ENCODE measurements at places on chromosomes 4 and X. TPM values are rescaled to one million over a fixed set of nuclear protein-coding genes. Genes with fewer than 3 reads are reported as not detected.
A peak's percentile ranks its signal among the peaks of the same experiment; 100 is the strongest.

PRSS48 gene
- not detected for polyA plus RNA-seq

DNA sequence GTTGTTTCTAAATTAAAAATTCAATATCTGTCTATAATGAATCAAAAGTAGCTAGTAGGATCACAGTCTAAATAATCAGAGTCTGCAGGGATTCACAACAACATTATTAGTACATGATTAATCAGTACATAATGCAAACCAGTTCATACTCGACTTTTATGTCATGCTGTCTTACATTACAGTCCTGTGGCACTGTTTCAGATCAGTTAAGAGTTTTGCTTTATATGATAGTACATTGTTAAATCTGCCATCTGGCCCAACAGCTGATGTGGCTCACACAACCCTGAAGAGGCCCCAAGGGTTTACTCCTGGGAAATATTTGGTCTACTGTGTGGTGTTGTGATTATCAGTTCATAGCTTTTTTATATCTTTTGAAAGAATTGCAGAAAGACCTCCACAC, 247.1 kb upstream of the ETNPPL start:
- no peak overlapping the region for H3K27ac ChIP-seq
- peak; percentile 50 for DNase-seq
- H3K36me3 ChIP-seq: no peaks in the 10 kb centered on the region
- H3K27me3 ChIP-seq: no peaks in the 10 kb centered on the region

L1CAM gene
- polyA plus RNA-seq: 26.1 TPM

DNA sequence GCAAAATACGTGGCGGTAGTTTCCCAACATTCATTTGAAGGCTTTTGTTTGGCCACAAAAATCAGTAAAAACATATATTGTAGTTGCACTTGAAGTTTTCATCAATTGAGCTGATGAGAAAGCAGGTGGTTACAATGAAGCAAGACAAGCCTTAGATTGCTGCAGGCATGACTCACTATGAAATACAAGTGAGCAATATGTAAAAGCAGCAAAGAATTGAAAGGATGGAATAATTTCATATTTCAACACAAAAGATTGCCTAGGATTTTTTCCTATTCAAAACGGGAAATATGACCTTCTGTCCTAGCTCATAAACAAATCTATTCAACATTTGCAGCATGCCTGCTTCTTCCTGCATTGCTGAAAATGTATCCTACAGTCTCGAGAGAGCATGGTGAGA, 190.9 kb upstream of the BANK1 start:
- H3K4me3 ChIP-seq: no peak overlapping the region
- H3K27me3 ChIP-seq: no peaks in the 10 kb centered on the region
- no peak for DNase-seq
- H3K27ac ChIP-seq: no peak overlapping the region
- H3K36me3 ChIP-seq: no peaks in the 10 kb centered on the region
- H3K4me1 ChIP-seq: no peaks in the 10 kb centered on the region

GRCh38 chr4:18398661-18399060, 377.1 kb upstream of the LCORL start:
- H3K27me3 ChIP-seq: no peaks in the 10 kb centered on the region
- no peak overlapping the region for H3K27ac ChIP-seq
- H3K4me3 ChIP-seq: no peak overlapping the region
- H3K36me3 ChIP-seq: no peaks in the 10 kb centered on the region
- H3K4me1 ChIP-seq: no peaks in the 10 kb centered on the region

GRCh38 chr4:181581983-181582382, 661.2 kb upstream of the TENM3 start:
- H3K4me1 ChIP-seq: no peaks in the 10 kb centered on the region
- no peak for DNase-seq

FGF2 gene
- 2.3 TPM for polyA plus RNA-seq

DNA sequence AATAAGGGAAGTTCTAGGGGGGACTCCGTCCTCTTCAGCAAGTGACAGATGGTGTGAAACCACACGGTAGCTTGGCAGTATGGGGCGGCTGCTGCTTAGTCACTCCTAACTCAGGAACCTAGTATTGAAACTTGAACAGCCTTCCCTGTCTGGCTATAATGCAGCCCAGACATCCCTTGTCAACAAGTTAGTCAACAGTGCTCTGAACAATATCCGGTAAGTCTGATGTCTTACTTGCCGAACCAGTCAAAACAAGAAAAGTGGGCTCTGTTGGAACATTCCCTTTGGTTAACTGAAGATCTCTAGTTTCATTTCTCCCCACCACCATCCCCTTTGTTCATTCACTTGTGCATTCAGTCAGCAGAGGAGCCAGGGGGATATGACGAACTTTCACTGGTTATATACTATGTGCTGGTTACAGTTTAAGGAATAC, 18.7 kb upstream of the CXCL13 start:
- no peaks in the 10 kb centered on the region for H3K36me3 ChIP-seq
- H3K4me1 ChIP-seq: no peaks in the 10 kb centered on the region
- no peak overlapping the region for H3K27ac ChIP-seq
- no peaks in the 10 kb centered on the region for H3K27me3 ChIP-seq

GRCh38 chrX:55874807-55875206, 157.3 kb downstream of the RRAGB start:
- no peak overlapping the region for H3K4me3 ChIP-seq
- H3K27ac ChIP-seq: no peak overlapping the region
- no peaks in the 10 kb centered on the region for H3K27me3 ChIP-seq

MAGEA2B gene
- not detected for polyA plus RNA-seq

NR0B1 gene
- not detected for polyA plus RNA-seq

RTL3 gene
- polyA plus RNA-seq: not detected

OTC gene
- polyA plus RNA-seq: not detected

DNA sequence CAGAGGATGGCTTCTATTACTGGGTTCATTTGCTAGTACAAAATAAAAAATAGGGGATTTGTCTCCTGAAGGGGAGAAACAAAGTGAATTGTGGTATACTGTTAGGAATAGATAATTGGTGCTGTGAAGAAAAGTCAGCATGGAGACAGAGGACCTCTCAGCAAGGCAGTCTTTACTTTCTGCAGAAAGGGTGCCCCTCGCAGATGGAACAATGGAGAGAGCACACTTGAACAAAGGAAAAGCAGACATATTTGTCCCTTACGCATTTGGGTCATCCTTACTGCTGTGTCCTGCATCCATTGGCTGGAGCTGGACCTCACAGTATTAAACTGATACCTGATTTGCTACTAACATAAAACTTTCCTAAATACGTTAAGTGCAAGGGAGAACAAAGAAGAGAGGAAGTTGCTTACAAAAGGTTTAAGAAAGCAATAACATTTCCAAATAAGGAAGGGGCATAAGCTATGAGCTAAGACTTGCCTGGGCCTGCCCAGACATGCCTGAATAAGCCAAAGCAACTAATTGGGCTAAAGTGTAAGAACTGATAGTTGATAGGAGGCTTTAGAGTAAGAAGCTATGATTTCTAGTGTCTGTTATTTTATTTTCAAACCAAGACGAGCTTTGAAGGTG, 83.8 kb downstream of the CCKAR start:
- no peaks in the 10 kb centered on the region for H3K4me1 ChIP-seq
- no peak overlapping the region for H3K4me3 ChIP-seq
- no peaks in the 10 kb centered on the region for H3K27me3 ChIP-seq
- H3K27ac ChIP-seq: no peak overlapping the region

DNA sequence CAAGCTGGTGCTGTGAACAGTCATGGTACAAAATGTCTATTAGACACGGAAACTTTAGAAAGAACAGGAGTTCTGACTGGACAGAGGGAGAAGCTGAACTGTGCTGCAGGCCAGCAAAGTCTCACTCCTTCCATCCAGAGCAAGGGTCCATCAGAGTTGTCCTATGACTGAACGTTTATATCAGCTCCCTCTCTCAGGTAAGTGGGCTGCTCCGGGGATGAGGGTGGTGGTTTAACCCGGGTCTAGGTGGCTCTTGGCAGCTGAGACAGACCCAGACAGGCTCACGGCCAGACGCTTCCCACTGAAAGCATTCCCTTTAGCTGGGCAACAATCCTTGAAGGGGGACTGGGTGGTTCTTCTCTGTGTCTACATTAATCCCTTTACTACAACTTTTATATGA, 385.0 kb upstream of the SMIM31 start:
- H3K27me3 ChIP-seq: no peaks in the 10 kb centered on the region
- H3K27ac ChIP-seq: no peak overlapping the region
- no peaks in the 10 kb centered on the region for H3K4me1 ChIP-seq
- no peaks in the 10 kb centered on the region for H3K36me3 ChIP-seq
- H3K4me3 ChIP-seq: no peak overlapping the region
- DNase-seq: no peak

DNA sequence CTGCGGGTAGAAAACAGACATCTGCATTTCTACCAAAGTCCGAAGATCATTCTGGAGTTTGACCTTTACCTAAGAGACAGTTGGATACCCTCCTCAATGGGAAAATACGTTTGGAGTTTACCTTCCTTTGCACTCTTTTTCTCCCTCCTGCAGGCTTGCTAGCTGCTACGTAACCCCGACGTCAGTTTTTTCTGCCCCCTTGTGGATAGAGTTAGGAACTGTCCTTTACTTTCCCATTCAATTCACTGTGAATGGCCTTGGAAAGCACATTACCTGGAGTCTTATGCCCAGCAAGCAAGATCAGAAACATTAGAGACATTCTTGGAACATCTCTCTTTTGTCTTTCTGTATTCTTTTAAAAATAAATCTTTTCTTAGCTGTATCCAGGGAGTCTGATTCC, 250.7 kb downstream of the NAP1L3 start:
- no peak overlapping the region for H3K4me3 ChIP-seq
- H3K27me3 ChIP-seq: no peaks in the 10 kb centered on the region

DNA sequence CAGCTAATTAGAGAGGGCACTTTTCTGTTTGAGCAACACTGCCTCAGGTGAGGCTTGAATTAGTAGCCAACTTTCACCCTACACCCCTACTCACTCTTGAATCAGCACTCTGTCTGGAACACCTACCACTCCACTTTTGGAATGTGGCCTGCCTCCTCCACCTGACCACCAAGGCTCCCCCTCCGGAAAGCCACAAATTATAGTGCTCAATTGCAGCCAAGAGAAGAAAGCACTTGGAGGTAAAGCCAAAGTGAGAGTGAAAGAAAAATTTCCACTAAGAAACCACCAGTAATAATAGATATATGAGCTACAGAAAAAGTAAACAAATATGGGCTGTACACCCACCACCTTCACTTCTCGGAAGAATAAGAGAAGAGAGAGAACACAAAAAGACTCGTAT, 41.1 kb downstream of the PPP3CA start:
- no peaks in the 10 kb centered on the region for H3K4me1 ChIP-seq
- H3K27ac ChIP-seq: no peak overlapping the region
- DNase-seq: no peak

All from kidney (tissue), 22 donors.